AG08395 (cell line): ENCODE measurements at places on chromosomes 12 and 14.

DNA sequence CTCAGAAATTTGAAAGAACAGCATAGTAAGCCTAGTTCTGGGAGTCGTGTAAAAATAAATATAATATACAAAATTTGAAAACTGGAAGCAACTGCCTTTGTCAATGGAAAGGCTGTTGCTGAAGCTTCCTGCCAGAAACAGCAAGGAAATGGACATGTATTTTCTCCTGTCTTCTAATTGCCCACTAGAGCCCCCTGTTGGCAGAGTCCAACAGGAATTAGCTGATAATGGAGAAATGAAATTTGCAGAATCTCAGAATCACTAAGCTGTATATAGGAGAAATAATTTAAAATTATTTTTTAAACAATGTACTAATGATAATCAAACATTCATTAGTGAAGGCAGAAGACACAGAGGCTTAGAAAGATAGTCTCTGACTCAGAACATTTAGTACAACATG is 414.8 kb downstream of the SLC6A15 start:
- DNase-seq = peak; percentile 22

DNA sequence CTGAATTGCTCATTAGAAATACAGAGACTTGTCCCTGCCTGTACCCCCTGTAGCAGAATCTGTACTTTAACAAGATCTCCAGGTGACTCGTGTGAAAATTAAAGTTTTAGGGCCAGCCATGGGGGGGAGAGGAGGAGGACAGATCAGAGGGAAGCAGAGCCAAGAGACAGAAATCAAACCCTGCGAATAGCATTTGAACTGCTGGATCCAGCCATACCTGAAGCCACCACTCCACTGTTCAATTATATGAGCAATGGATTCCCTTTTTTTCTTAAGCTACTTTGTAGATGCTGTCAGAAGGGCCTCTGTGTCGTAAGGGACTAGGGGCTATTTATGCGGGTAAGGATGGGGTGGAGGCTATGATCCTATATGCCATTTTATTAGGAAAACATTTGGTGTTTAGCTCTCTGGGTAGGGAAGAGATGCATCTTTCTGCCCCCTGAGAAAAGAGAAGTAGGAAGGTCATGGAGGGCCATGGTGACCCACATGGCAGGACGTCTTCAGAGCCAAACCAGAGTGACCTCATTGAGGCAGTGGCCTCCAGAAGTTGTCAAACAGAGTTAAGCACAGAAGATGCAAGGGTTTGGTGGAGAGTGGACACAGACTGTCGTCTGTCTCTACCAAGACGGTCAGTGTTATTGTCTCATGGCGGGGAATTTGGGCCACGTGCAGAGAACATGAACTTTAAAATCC is 203.9 kb downstream of the PHETA1 start:
- no peak for DNase-seq

GRCh38 chr12:130347588-130347987 is 9.9 kb downstream of the PIWIL1 start:
- no peak for DNase-seq

GRCh38 chr12:51401020-51401419 is 9.8 kb upstream of the GALNT6 start:
- no peak for DNase-seq

GRCh38 chr12:123410041-123410412 is 26.1 kb downstream of the KMT5A start:
- no peak for DNase-seq

- no peak for DNase-seq
Measured at GRCh38 chr12:57779736-57780135, 2.9 kb upstream of the TSFM start.

DNA sequence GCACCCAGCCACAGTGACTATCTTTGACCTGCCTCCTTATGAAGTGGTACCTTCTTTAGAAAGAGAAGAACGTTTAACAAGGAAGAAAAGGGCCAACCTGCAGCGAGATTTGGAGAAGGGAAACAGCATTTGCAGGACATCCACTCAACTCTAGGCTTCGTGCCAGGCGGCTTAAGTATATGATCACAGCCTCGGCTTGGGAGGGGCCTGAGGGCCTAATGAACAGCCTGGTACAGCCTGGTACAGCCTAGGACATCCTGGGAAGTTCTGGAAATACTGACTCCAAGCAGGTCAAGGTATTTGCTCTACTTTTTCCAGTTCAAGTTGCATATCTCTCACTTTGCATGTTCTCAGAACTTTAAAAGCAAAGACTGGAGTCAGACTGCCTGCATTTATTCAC is 16.1 kb downstream of the HCAR2 start:
- no peak for DNase-seq

DNA sequence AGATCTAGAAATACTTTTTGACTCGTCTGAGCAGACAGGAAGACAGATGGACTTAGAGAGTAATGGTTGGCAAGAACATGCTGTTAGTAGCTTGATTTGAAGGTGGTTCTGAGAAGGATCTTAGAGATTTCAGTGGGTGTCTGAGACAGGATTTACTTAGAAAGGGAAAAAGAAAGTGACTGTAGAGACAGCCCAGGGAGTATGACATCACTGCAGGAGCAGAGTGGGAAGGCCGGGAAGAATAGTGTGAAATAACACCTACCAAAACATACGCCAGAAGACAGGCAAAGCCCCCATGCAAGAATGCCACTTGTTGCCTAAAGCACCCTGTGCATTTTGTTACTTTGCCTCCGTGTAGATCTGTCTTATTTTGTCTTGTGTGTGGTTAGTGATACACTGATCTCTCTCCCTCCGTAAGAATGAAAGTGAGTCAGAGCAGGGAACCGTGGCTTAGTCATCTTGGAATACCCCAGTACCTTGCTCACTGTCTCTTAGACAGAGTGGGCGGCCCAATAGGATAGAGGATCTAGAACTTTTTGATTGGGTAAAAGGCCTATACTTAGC is 161.3 kb upstream of the IFNG-AS1 start:
- peak; percentile 95 for DNase-seq

GRCh38 chr12:22447223-22447622 is 97.1 kb downstream of the C2CD5 start:
- no peak for DNase-seq

GRCh38 chr14:95292660-95293425 is 26.9 kb downstream of the CLMN start:
- no peak for DNase-seq

- DNase-seq = peak; percentile 14
Measured at GRCh38 chr12:78185109-78185508, 354.4 kb downstream of the NAV3 start.

DNA sequence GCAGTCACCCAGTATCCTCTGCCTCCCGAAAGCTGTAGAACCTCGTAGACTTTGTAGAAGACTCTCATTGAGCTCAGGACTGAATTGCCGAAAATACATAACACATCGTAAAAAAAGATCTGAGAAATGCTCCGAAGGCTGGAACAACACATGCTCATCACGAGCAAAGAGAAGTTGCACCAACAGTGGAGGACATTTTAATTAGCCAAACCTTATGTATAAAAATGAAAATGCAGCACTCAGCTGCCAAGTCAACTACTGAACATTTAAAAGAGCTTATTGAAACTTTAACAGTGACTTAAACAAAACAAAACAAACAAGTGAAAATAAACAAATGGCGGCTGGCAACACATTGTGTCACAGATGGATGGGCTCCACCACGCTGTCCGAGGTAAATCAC is 519.9 kb downstream of the TMEM132D start:
- DNase-seq = no peak

- peak; percentile 12 for DNase-seq
Measured at GRCh38 chr14:49250109-49250508, 336.1 kb downstream of the RPS29 start.

- DNase-seq = no peak
Measured at GRCh38 chr14:71343724-71344123, 436.5 kb downstream of the PCNX1 start.

GRCh38 chr12:52248541-52249461 is 15.8 kb downstream of the KRT7 start:
- no peak for DNase-seq

GRCh38 chr14:26132061-26132645 is 465.7 kb downstream of the NOVA1 start:
- no peak for DNase-seq
